ENCODE measurements at places on chromosomes 1 and 21.
A peak's percentile ranks its signal among the peaks of the same experiment; 100 is the strongest.

- DNase-seq: no peak
These were observed 4.2 kb downstream of the PROK1 start for GRCh38 chr1:110455151-110455550.

GRCh38 chr1:200670242-200671118 lies 773 bp upstream of the DDX59 start:
- DNase-seq: no peak

DNA sequence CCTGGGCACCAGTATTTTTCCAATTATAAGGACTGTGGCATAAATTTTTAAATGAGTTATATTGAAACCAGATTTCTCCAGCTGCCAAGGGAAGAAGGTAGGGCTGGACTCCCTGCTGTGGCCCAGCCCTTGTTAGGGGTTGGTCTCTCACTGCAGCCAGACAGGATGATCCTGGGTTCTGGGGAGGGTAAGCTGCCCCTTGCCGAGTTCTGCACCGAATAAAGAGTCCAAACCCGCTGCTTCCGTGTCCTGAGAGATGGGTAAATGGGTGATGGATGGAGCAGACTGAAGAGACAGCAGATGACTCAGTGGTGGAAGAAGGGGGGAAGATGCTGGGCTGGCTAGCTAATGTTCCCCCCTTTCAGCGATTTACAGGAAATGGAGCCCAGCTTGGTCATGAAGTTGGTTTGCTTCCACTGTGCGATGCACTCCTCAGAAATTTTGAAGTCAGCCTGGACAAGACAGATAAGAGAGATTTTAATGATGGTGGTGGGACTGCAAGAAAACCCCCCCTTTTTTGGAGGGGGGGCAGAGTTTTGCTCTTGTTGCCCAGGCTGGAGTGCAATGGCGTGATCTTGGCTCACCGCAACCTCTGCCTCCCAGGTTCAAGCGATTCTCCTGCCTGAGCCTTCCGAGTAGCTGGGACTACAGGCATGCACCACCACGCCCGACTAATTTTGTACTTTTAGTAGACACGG lies 41.4 kb downstream of the YARS1 start:
- DNase-seq: peak; percentile 69

- DNase-seq: no peak
These were observed 40.4 kb upstream of the SYNC start for GRCh38 chr1:32742956-32743355.

GRCh38 chr1:6152181-6152580 lies 27.9 kb downstream of the CHD5 start:
- no peak for DNase-seq

- DNase-seq: no peak
These were observed 192.4 kb upstream of the PTGFR start for GRCh38 chr1:78298349-78298748.

GRCh38 chr1:193019442-193020026 lies 39.6 kb downstream of the UCHL5 start:
- peak; percentile 33 for DNase-seq

DNA sequence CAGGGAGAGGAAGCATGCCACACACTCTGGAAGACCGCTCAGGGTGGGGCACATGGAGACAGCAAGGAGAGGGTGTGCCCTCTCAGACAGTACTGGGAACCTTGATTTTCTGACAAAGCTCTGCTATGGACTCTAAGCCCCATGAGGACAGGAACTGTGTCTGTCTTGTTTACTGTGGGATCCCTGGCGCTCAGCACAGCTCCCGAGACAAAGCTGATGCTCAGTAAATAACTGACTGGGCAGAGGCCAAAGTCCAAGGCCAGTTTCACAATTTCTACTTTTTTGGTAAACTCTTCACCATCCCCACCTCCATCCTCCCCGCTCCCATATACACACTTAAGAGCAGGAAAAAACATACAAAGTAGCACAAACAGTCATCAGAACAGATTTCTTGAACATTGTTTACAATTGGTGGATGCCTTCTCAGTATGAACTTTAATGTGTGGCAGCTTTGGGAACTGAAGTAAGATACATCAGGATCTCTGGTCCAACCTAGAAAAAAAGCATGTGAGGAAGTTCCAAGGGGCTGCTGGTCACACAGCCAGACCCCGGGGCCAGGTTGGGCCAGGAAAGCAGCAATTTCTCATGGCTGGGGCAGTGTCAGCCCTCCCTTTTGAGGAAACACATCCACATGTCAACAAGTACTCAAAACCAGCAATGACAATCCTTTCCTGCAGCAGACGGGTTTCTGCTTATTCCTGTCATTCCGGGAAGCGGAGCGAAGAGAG lies 5.6 kb upstream of the AHCYL1 start:
- DNase-seq: no peak

GRCh38 chr1:218305472-218306064 lies 20.5 kb downstream of the RRP15 start:
- DNase-seq: no peak

- DNase-seq: no peak
These were observed 22.2 kb downstream of the FMOD start for GRCh38 chr1:203328714-203329122.
